ENCODE measurements at places on chromosomes 4 and X. TPM values are rescaled to one million over a fixed set of nuclear protein-coding genes. Genes with fewer than 3 reads are reported as not detected.

The ALB gene
- total RNA-seq, result not detected

The CYP2U1 gene
- total RNA-seq, result 2.7 TPM

The ADH1C gene
- total RNA-seq, result not detected

The H2BW1 gene
- not detected for total RNA-seq

The SMPX gene
- total RNA-seq, result not detected

The ADH7 gene
- not detected for total RNA-seq

The COL4A6 gene
- 84.8 TPM for total RNA-seq
